Activated effector memory CD4-positive, alpha-beta T cell treated with anti-CD3 and anti-CD28 coated beads, Interleukin-2, amount 50 U/mL, for 16 hours (primary cell): ENCODE measurements at places on chromosomes 6 and 20.

DNA sequence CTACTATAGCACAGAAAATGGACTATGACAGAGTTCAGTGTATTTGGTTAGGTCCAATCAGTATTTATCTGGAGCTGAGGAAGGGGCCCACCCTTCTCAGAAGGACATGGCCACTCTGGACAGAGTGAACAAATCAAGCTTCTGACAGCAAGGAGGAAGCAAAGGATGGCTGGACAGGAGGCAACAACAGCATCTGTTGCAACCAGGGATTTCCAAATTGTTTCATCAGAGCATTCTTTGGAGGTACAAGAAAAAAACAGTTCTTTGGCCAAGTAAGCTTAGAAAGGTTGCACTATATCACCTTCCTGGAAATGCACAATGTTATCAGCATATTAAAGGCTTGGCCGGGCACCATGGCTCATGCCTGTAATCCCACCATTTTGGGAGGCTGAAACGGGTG lies 118.7 kb upstream of the SLC22A16 start:
- DNase-seq: no peak

- no peak for DNase-seq
Observed at GRCh38 chr6:84193114-84193708, 34.2 kb downstream of the CEP162 start.

DNA sequence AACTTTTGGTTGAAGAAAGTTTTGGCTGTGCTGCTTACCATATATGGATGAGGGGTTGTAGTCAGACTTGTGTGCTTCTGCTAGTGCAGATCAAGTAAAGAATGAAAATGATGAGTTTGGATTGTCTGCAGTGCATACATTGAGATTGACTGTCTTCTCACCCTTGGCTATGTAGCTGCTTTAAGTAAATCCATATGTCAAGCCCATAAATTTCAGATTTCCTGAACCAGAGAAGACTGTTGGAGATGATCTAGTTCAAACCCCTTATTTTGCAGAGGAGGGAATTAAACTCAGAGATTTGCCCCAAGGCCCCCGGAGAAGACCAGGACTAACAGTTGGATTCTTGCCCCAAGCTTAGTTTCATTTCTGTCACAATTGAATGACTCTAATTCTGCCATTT lies 67.2 kb downstream of the PKIB start:
- DNase-seq: no peak

DNA sequence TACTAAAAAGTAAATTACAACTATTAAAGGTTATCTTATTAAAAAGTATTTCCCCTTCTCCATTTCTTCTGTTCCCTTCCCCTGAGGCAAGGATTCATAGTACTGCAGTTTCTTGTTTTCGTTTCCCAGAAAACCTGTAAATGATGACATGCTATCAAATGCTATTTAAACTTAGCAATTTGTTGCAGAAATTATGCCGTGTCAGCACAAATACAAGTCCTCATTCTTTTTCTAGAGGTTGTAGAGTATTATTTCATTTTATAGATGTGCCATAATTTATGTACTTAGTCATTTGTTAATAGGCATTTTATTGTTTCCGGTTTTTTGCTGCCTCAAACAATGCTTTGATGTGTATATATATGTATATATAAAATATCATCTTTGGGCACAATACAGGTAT lies 268.4 kb downstream of the PLCB1 start:
- no peak for DNase-seq

DNA sequence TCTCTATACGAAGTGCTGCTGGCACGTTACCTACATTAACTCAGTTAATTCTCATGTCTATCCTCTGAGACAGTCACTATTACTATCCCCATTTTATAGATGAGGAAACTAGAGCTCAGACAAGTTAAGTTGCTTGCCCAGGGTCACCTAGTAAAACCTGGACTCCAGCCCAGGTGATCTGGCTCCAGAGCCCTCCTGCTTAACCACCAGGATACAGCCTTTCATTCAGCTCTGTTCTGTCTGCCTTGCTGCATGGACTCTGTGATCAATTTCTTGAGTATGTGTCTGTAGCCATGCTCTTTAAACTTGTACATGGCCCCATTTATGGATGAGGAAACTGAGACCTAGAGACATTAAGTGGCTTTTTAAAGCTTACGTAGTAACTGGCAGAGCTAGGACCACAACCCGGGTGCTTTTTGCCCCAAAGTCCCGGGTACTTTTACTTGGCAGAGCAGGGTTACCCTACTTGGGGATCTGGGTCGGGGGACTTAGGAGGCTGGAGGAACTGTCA lies 4.7 kb downstream of the CDKN1A start:
- DNase-seq: peak; percentile 47

DNA sequence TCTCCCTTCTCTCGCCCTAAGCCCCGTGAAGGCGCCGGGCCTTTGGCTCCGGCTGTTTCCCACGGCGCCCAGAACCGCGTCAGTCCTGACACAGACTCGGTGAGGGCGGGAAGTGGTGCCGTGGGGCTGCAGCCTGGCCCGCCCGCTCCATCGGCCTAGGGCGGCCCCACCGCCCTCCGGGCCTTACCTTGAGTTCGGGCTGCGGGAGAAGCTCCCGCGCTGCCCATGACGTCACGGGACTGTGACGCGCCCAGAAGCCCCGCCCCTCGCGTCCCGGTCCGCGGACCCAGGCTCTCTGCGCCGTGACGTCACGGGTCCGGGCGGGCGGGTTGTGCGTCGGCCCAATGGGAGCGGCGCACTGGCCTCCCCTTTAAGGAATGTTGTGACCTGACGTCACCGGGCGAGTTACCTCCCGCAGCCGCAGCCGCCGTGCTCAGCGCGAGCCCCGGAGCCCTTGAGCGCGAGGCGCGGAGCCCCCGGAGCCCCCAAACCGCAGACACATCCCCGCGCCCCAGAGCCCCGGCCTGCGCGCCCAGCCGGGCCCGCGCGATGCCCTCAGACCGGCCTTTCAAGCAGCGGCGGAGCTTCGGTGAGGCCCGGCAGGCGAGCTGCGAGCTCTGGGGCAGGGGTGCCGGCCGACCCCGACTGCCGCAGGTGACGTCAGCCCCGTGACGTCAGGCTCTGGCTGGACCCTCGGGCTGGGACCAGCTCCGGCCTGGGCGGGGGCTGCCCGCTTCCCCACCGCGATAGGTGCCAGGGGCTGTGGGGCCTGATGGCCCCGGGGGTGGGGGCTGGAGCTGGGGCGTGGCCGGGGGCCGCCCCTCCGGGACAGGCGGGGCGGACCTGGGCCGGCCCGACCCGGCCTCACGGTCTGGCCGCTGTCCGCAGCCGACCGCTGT lies at the start of gene MAP1LC3A:
Gene MAP1LC3A, plus strand, starts transcription at position 399 of the 899 bp plus-strand sequence. Its CDS starts 151 bp downstream, at position 550.
- DNase-seq: peak; percentile 98

DNA sequence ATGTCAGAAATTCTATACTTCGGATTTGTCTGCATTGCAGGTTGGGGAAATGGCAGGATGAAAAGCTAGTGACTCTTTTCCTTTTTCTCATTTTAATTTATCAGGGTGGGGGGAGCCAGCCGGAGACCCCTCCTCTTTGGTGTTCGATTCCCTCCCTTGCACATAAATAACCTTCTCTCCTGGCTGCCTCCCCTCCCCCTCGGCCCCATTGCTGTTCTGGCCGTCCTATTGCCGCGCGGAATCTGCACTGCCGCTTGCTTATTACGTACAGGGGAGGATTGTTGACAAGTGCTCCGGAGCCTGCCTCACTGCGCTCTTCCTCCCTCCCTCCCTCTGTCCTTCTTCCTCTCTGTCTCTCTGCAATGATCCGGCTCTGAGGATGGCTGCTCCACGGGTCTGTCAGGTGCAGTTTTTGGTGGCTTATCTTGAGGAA lies 154.7 kb downstream of the JARID2 start:
- DNase-seq: no peak

DNA sequence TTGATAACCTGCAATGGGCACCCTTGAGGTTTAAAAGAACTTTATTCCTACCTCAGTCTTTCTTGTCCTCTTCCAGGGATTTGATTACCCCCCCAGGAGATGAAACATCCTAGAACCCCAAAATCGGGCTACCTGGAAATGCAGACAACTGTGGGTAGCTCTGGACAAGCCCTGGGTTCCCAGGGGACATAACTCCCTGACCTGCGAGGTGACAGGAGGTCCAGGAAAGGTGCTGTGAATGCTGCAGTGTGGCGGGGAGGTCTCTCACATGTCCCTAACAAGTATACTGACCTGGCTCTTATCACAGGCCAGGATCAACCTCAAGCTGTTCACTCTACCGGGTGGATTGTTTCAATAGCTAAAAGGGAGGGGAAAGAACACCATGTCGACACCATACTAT lies 11.6 kb downstream of the JAG1 start:
- DNase-seq: no peak

DNA sequence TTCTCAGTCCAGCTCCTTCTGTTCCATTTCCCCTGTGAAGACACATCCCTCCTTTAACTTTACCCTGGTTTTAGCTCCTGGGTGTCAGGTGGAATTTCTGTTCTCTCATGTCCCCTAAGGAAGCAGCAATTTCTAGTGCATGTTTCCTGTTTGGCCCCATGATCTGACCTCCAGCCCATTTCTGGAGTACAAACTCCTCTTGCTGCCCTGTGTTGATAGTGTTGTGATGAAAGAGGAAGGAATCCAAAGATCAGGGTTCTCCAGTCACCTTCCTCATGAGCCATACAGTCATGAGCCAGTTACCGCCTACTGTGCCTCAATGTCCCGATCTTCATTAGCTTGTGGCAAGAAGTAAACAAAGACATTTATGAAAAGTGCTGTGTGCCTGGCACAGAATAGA lies 97.4 kb downstream of the PHACTR1 start:
- no peak for DNase-seq

DNA sequence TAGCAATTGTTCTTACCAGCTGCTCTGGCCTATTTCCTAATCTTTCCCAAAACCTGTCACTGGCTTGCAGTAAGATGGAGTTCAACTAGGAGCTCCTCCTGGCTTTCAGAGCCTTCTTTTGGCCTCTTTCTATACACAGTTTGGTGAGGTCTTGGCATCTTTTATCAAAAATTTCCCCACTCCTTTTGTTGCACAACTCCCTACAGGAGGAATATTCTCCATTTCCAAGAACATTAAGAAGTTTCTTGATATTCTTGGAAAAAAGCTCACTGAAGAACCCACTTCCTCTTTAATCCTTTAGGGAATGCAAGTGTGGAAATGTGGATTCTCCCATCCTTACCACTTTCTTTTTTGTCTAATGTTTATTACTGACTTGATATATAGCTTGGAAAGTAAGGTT lies 171.3 kb upstream of the KCNK16 start:
- DNase-seq: no peak

GRCh38 chr6:30006170-30007131 lies 54.6 kb upstream of the POLR1H start:
- peak; percentile 64 for DNase-seq

GRCh38 chr20:14343491-14344065 lies 6.2 kb upstream of the FLRT3 start:
- DNase-seq: no peak

- peak; percentile 62 for DNase-seq
Observed at GRCh38 chr6:18990059-18990978, 603.2 kb downstream of the RNF144B start.

DNA sequence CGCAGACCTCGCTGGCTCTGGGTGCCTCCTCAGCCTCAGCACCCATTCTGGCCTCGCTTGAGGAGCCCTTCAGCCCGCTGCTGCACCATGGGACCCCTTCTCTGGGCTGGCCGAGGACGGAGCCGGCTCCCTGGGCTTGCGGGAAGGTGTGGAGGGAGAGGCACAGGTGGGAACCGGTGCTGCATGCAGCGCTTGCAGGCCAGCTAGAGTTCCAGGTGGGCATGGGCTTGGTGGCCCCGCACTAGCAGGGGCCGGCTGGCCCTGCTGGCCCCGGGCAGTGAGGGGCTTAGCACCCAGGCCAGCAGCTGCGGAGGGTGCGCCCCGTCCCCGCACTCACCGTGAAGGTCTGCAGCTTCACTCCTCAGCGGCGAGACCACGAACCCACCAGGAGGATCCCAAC lies 30.4 kb downstream of the DEFB114 start:
- DNase-seq: no peak
